ENCODE measurements at places on chromosomes 12 and 14.

DNA sequence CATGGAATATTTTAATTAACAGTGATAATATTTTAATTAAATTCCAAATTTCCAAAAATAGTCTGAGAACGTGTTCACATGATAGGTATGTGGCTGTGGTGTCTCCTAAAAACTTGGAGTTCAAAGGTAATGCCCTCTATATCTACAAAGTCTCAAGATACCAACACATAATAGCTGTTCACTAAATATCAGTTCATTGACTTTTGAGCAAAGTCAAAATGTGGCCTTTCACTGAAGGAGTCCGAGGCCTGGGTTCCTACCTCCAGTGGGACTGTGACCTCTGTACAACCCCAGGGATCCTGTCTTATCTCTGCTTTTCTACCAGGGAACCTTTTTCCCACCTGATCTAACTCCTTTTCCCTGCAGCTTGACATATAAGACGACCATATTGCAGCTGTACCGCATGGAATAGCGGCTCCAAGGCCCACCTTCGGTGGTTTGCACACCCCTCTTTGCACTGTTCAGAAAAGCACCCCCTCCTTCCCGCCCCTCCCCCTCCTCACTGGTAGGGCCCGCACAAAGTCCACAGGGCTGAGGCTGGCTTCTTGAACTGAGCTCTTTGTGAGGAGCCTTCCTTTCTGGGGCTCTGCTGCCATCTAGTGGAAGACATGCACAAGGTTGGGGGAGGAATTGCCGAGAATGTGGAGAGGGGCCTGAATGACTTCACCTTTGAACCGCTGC, 3.1 kb downstream of the CCND2 start:
- peak; percentile 56 for DNase-seq

DNA sequence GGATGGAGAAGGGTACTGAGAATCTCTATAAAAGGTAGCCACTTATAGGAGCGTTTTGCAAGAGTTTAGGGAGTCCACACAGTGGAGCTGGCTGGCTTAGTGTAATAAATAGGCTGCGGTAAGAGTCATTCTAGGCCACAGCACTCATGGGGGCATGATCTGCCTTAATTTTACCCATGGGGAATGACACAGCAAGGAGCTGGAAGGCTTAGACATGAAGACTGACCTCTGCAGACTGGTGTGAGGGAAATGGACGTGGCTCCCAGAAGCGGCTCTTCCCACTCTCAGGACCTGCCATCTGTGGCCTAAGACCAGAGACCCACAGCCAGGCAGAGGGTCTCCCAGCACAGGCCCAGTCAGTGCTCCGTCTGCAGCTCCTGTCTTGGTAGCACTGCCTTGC, 173.3 kb downstream of the PPM1H start:
- DNase-seq = peak; percentile 57

DNA sequence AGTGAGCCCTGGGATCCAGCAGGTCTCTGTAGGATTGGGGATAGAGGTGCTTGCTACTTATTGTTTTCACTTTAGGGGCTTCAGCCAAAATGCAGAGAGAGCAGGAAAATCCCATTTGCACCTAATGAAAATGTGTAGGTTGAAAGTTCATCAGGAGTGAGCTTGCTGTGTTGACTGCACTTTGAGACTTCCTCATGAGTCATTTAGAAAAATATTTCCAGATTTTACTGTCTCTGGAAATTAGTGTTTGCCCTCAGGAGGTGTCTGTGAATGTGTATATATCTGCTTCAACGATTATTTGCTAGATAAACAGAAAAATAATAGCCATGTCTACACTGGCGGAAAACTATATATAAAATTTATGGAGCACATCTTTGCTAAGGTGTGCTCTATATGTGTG, 159.3 kb downstream of the CAND1 start:
- DNase-seq = no peak

DNA sequence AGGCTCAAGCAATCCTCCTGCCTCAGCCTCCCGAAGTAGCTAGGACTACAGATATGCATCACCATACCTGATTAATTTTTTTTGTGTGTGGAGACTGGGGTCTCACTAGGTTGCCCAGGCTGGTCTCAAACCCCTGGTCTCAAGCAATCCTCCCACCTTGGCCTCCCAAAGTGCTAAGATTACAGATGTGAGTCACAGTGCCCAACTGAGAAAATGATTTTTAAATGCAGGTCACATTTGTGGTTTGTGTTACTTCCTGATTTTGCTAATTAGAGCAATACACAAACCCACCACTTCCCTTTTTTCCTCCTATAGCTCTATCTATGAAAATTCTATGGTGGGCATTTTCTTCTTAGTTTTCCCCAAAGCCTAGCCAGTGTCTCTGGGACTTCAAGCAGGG, 45.5 kb upstream of the TMEM263 start:
- DNase-seq = peak; percentile 81

- no peak for DNase-seq
These were observed 39.7 kb downstream of the MAPKAPK5 start for GRCh38 chr12:111881716-111882115.

GRCh38 chr12:63149909-63150712, 890 bp downstream of the AVPR1A start:
- DNase-seq = no peak

DNA sequence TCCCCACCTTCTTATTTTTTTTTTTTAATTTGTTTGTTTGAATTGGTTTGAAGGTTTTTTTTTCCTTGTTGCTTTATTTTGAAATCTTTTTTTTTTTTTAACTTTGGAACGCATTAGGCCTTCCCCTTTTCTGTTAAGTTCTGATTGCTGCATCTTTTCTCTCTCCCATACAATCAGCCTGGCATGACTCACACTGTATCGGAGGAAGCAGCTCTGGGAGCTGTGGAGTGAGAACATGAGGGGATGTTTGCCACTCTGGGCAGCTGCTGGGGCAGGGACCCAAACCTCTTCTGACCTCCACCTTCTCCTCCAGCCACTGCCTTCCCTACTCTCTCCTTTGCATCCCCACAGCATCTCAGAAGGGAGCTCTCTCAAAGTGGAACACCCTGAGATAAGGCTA, 160.3 kb upstream of the FKBP4 start:
- no peak for DNase-seq

DNA sequence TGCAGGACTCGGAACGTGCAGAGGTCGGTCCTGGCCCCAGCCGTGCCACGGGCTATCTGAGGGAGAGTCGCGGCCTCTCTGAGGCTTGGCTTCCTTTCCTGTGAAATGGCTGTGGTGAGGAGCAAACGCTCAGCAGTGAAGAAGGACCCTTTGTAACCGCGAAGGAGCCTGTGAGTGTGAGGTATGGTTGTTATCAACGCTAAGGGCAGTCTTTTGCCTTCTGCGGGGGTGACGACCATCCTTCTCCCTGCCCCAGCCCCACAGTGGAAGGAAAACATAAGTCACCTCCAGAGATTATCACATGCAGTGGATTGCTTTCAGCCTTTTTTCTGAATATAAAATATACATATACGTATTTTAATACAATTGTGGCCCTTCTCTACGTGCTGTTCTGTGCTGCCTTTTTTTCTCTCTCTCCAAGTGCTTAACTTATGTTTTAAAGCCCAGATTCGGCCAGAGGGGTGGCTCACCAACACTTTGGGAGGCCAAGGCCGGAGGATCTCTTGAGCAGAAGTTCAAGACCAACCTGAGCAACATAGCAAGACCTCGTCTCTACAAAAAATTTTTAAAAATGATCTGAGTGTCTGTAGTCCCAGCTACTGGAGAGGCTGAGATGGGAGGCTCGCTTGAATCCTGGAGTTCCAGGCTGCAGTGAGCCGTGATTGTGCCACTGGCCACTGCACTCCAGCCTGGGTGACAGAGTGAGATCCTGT, 17.4 kb downstream of the TAMALIN start:
- no peak for DNase-seq

GRCh38 chr12:16361142-16361783, 13.8 kb downstream of the MGST1 start:
- no peak for DNase-seq

DNA sequence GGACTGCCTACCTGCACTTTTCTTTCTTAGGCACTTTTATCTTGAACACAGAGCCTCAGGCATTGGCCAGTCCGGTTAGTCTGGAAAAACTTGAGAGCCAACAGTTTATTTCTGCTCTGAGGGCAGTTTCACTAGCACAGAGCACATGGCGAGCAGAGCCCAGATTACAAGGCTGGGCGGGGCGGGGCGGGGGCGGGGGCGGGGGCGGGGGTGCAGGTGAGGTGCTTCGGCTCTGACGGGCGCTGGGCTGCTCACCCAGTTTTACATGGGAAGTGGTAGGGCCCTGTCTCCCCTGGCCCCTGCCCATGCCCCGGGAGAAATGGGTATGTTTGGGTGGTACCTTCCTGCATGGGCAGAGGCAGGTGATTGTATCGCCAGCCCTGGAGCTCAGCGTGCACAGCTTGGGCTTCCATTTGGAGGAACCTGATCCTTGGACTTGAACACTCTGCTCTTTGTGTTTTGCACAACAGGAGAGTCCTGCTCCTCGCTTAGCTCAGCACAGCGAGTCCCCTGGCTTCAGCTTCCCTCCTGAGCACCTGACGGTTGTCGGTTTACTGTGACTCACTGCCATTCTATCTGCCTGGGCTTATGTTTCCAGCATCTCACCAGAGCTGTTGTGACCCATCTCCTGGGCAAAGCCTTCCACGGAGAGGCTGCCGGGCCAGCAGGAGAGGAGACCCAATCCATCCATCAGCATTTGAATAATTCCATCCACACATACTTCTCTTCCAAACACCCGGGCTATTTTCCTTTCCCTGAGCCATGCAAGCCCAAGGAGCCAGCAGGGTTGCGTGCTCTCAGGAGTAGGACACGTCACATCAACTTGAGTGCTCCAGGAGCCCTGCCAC, 108.5 kb downstream of the ARF6 start:
- no peak for DNase-seq

DNA sequence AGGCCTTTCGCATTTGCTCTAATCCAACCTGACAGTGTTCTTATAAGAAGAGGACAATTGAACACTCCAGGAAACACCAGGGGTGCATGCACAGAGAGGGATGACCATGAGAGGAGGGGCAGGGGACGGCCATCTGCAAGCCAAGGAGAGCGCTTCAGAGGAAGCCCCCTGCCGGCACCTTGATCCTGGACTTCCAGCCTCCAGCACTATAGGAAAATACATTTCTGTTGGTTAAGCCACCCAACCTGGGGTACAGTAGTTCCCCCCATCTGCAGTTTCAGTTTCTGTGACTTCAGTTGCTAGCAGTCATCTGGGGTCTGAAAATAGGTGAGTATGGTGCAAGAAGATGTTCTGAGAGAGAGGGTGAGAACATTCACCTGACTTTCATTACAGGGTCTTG, 64.7 kb downstream of the CLMN start:
- DNase-seq = no peak

GRCh38 chr12:6452944-6453630, 1.2 kb downstream of the TAPBPL start:
- DNase-seq = no peak

DNA sequence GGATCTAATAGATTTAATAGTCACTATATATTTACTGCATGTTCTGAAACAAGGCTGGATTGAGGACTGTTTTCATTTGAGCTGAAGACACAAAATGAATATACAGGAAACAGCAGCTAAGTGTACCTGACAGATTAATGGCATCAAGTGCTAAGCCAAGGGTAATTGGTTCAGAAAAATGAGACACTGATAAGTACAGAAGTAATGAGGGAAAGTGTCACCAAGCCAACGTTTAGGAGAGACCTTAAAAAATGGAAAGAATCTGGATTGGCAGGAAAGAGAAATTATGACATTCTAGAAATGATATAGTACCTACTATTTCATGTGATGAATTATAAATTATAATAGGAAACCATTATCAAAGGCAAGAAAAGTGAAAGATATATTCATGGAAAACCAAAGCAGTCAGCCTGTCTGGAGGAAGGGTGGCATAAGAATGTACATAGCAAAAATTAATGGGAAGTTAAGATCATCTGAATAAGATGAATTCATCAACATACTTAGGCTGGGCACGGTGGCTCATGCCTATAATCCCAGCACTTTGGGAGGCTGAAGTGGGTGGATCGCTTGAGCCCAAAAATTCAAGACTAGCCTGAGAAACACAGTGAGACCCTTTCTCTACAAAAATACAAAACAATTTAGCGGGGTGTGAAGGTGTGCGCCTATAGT, 21.0 kb upstream of the DUSP16 start:
- DNase-seq = no peak

GRCh38 chr12:95282266-95282665, 64.7 kb downstream of the VEZT start:
- no peak for DNase-seq

GRCh38 chr12:96810477-96810876, 96.6 kb upstream of the NEDD1 start:
- no peak for DNase-seq
